ENCODE measurements at places on chromosomes 4 and X.

DNA sequence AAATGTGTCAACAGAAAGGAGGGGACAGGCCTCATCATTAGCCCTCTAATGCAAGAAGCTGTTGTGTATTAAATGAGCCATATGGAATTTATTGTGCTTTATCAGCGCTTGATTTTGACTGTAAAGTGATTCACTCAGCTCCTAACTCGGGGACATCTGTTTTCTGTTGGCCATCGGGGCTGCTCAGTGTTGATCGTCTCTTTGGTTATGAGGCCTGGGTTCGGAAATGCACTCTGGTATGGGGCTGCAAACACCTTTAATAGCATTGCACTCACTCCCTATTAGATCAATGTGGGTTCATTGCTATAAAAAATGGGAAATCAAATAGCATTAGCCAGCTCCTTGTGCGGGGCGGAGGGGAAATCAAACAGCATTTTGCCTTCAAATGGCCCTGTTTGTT is 6.4 kb downstream of the ARX start:
- no peak for DNase-seq

DNA sequence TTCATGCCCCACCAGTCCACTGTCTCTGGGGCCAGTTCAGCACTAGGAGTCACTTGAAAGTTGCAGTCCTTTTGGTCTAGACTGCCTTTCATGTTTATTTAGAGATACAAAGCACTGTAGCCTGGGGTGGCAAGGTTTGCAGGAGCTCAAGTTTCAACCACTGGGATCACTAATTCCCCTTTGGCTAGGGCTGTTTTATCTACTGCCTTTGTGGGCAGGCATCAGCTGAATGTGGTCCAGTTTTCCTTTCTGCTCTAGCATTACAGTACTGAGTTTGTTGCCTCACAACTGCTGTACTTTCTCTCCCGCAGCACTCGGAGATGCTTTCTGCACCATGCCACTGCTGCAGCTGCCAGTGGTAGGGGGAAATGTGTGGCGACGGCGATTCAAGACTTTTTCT is 222.3 kb upstream of the HDX start:
- no peak for DNase-seq

- DNase-seq: no peak
These were observed 179.1 kb upstream of the NDST4 start for GRCh38 chr4:115292320-115293092.

DNA sequence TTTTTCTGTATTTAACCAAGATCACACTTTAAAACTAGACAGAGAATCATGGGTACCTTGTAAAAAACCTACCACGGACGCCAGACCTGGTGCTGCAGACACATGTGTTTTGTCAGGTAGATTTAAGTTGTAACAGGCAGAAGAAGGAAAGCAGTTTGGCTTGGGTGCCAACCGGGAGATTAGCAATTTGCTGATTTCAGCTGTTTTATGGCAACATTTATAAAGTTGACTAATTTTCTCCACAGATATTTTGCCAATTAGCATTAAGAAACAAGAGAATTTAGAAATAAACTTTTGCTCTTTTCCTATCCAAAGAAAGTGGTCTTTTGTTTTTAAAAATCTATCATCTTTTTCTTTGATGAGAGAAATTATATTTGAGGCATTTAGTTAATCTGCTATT is 76.3 kb upstream of the STOX2 start:
- no peak for DNase-seq

- no peak for DNase-seq
These were observed 169.1 kb downstream of the LHFPL1 start for GRCh38 chrX:112510629-112511028.

DNA sequence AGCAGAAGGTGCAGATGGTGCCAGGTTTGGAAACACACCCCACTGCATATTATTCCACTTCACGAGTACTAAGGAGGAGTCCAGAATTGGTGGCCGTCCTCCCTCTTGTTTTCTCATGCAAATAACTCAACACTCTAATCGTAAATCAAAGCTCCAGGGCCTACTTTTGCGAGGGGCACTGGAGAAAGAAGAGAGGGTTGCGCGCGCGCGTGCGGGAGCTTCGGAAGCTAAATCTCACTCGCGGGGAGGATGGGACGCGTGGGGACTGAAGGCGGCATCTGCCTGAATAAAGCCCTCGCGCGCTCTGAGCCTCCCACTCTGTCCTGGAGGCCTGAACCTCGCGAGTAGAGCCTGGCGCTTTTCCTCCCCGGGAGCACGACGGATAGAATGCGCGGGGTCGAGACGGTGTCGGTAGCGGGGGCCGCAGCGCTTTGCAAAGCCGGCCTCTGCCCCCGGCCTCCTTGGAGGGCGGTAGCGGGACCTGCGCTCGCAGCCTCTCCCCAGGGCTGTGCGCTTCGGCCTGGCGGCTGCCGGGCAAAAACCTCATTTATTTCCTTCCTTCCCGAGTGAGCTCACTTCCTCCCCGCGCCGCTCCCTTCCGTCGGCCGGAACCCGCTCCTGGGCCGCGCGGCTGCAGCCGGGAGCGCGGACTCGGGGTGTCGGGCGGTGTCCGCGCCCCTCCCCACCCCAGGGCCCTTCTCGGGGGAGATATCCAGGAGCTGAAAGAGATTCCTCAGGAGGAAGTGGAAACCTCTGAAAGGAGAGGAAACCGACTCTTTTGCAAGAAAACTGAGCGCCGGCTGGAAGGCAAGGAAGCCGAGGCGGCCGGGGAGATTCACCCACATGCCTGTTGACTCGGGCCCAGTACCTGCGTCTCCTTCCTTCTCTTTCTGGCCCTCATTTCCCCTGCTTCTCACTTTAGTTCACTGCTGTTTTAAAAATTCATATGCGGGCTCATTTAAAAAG is 20.7 kb downstream of the HAND2 start:
- DNase-seq: no peak

DNA sequence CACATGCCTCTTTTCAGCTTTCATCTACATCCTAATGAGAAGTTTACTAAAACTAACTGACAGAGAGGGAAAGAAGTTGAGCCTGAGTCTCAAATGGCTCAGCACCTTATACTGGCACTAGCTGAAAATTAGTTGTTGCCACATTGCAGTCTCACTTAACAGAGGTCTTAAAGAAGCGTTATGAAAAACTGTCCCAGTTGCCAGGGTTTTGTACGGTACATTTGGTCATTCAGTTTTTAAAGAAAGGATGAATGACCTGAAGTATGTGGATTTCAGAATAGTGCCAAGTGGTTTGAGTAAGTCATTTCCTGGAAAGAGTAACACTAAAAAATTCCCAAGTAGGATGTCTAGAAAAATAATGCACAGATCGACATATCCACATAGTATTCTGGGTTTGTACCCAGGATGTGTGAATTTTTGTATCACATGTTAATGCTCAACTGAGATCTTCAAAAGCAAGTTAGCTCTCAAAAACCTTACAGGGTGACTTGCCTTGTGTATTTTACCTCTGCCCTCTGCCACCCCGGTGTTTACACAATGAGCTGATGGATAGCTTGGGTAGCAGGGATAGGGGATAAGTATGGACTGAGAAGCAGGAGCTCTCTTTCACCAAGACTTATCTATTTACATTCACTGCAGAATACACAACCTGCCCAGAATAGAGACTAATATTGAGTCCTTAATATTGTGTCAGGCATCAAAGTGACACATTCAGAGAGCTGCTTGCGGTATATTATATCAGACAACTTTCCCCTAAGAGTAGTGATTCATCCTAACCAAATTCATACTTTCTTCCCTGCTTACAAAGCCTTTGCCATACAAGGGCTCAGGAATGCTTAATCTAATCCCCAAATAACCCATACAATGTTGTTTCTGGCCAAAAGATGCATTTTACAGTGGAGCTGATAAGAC is 1075.7 kb upstream of the PABPC4L start:
- no peak for DNase-seq

GRCh38 chrX:143435916-143436315 is 81.4 kb downstream of the SPANXN3 start:
- no peak for DNase-seq

All from NCI-H1048 (cell line).